Cortex of kidney (tissue), 1 donor: ENCODE measurements at places on chromosomes 2 and 18.

DNA sequence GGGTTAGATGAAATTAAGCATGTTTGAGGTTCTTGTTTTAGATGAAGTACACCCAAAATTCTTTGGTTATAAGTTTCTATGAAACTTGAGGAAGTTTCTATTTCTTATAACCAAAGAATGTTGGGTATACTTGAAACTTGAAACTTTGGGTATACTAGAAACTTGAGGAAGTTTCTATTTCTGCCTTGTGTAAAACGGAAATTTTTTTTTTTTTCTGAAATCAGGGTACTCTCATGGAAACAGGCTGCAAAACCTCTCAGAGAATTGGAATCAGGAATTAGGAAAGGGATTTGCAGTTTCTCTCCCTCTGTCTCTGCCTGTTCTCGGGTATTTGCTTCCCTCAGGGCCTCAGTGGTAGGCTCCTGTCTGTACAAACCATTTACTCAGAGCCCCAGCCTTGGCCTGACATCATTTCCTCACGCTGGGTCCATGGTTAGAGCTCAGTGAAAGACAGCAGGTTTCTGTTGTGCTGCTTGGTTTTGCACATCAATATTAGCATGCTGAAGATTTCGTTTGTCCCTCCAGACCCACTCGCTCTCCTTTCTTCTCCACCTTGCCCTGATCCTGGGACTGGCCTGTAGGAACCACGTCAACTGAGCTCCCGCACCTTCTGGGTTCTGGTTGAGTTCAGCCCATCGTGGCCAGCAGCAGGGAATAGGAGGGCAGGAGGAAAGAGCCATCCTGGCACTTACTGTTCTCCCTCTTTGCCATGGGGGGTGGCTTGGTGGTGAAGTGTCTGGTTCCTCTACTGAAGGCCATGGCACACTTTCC is 106.4 kb downstream of the POLR1A start:
- no peak for DNase-seq

GRCh38 chr2:28680657-28681056 is 71.0 kb upstream of the PPP1CB start:
- DNase-seq: no peak

- DNase-seq: no peak
These were observed 2.3 kb upstream of the TFCP2L1 start for GRCh38 chr2:121287146-121287798.

DNA sequence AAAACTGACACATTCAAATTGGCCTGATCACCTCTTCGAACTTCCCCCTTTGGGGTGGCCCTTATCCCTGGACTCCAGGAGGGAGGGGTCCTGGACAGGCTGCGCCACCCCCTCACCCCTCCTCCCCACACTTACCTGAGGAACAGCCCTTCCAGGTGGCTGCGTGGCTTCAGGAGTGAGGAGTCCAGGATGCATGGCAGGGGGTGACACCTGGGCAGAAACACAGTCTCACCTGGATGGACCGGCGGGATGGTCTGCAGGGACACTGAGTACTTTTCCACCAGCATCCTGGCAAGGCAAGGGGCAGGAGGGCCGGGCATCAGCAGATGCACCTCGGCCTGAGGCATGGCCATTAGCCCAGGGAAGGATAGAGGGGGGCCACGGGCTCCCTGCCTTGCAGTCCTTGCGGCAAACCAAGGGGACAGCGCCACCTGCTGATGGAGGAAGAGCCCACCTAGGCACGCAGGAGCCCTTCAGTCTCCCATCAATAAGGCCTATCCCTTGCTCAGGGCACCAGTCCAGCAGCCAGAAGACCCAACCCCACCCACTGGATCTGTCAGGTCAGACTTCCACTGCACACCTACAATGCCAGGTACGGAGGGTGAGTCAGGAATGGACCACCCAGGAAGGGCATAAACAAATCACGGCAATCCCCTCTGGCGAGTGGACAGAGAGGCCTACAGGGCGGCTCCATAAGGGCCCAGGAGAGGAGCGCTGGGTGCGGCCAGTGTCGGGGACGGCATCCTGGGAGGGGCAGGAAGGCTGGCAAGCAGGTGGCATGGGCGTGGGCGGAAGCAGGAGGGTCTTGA is 26.0 kb downstream of the FAM178B start:
- DNase-seq: no peak

GRCh38 chr2:235301202-235302076 is 192.4 kb upstream of the AGAP1 start:
- no peak for DNase-seq

GRCh38 chr18:37139876-37140275 is 310.9 kb downstream of the KIAA1328 start:
- DNase-seq: no peak

GRCh38 chr18:21960189-21960588 is 209.2 kb upstream of the GATA6 start:
- DNase-seq: no peak

- no peak for DNase-seq
These were observed 175.6 kb upstream of the HS6ST1 start for GRCh38 chr2:128494307-128494639.

DNA sequence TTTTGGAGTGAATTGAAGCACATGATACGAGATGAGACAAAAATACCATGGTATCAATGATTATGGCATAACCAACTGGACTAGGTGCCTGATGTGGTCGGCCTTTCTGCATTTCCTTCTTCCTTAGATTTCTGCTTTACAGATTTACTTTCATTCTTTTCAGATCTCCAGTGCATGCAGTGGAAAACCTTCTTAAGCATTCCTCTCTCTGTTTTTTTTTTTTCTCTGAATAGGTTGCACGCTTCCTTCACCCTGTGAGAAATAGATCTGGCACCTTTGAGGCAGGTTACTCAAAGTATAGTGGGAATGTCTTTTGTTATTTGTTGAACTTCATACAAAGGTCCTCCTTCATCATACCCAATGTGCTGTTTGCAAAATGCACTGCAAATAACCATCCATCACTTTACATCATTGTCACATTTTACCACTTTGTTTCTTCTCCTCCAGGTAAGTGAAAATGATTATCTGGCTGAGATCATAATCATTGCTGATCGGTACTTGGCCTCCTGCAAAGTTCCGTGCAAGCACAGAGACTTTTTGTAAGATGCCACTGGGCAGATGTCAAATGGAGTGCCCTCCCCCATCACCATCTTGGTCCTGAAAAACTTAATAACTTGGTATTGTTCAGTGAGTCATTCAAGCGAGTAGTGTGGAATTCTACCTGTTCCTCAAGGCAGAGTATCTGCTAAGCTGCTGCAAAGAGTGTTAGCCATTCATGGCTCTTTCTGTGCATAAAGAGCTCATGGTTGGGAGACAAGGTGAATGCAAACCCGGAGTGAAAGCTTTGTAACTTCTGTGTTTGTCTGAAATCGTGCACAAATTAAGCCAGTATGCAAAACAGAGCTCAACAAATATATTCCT is 30.0 kb upstream of the KLHL14 start:
- no peak for DNase-seq

- no peak for DNase-seq
These were observed 110.6 kb downstream of the ABCA12 start for GRCh38 chr2:215027779-215028178.

GRCh38 chr2:170965446-170966225 is 36.6 kb downstream of the GORASP2 start:
- DNase-seq: no peak

GRCh38 chr2:198852248-198852647 is 605.5 kb downstream of the SATB2 start:
- no peak for DNase-seq

DNA sequence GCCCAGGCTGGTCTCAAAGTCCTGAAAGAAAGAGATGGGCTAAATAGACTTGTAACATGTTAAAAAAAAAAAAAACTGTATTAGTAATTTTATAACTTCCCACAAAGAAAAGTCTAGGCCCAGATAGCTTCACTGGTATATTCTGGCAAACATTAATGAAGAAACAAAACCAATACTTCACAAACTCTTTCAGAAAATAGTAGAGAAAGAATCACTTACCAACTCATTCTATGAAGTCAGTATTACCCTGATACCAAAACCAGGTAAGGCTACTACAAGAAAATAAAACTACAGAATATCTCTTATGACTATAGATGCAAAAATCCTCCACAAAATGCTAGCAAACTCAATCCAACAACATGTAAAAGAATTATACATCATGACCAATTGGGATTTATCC is 59.9 kb upstream of the ODC1 start:
- DNase-seq: no peak

DNA sequence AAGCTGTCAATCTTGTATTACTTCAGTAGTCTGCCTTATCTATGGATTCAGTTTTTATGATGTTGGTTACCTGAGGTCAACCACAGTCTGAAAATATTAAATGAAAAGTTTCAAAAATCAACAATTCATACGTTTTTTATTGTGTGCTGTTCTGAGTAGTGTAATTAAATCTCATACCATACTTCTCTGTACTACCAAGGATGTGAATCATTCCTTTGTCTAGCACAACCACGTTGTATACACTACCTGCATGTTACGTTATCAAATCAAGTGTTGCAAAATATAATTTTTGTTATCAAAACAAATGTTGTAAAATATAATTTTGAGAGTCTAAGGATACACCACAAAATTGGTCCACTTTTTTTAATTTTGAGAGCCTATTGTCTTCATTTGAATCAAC is 590.2 kb upstream of the SETBP1 start:
- DNase-seq: no peak
